ENCODE measurements at places on chromosomes 1 and 21.

- DNase-seq: no peak
Observed at GRCh38 chr1:46767649-46768282, 31.1 kb upstream of the CYP4B1 start.

- DNase-seq: peak; percentile 98
Observed at GRCh38 chr1:11790880-11791715, 14.7 kb downstream of the MTHFR start.

DNA sequence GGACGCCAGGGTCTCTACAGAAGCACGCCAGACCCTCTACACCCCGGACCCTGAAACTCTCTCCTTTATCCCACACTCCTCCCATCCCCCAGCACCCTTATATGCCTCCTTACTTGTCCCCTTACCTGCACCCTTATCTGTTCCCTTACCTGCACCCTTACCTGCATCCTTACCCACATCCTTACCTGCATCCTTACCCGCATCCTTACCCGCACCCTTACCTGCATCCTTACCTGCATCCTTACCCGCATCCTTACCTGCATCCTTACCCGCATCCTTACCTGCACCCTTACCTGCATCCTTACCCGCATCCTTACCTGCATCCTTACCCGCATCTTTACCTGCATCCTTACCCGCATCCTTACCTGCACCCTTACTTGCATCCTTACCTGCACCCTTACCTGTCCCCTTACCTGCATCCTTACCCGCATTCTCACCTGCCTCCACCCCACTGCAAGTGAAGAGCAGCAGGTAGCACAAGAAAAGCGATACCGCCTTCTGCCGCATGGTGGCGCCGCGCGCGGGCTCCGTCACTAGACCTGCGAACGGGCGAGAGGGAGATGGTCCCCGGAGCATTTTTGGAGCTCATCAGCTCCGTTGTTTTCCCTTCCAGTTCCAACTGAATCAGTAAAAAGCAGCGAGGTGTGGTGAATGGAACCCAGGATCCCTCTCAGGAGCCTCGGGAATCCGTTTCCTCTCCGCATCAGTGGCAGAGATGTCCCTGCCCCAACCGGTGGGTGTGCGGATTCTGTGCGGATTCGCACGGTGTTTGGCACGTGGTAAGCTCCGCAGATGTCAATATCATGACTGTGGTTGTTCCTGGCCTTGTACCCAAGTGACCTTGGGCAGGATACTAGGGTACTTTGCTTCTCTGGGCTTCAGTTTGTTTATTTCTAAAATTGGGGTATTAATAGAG is 2.9 kb downstream of the IFI6 start:
- DNase-seq: peak; percentile 66

GRCh38 chr1:21337928-21338572 is 47.8 kb upstream of the ECE1 start:
- peak; percentile 80 for DNase-seq

GRCh38 chr1:67188137-67188536 is 21.9 kb downstream of the IL23R start:
- DNase-seq: no peak

DNA sequence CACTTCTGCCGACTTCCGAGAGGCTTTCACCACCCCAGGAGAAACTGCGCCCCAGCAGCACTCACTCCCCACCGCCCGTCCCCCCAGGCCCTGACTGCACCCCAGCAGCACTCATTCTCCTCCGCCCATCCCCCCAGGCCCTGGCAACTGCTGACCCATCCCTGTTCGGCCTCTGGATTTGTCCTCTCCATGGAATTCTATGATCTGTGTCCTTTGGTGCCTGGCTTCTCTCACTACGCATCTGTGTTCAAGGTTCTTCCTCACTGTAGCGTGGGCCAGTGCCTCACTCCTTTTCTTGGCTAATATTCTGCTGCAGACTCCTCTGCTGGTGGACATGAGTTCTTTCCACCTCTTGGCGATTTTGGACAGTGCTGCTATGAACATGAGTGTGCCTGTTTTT is 121.8 kb upstream of the ARHGEF16 start:
- no peak for DNase-seq

Measured in fibroblast of the aortic adventitia (primary cell).